ENCODE measurements at places on chromosomes 11 and 22.

GRCh38 chr11:34501949-34502348 lies 11.6 kb downstream of the ELF5 start:
- DNase-seq, result no peak

DNA sequence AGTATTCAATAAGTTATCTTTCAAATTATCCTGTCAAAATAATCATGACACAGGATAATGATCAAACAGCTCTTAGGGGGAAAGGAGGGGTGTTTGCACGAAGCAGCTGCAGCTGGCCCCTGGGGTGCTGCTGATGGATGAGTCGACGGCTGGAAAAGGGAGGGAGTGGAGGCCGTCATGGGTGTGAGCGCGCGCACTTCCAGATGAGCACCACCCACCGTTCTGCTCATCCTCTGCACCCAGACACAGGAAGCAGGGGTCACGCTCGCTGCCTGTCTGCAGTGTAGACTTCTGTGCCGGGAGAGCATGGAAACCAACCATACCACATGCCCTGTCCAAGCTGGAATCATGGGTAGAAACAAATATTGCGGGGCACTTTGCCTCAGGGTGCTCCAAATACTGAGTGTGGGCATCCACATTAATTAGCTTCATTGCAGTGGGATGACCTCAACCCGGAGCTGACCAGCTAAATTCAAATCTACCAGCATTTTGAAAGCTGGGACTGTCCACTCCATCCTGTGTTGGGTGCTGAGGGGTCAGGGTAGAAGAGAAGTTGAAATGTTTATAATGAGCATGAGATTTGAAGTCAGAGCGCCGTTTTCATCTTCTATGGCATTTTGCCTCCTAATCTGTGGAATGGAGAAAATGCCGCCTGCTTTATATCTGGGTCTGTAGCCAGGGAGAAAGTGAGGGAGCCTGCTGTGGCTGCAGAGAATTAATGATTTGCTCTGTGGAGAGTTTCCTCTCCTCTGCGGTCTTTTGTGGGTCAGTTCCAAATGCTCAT lies 802.4 kb downstream of the TBC1D22A start:
- DNase-seq, result no peak

GRCh38 chr11:17287058-17287457 lies 10.5 kb downstream of the NUCB2 start:
- no peak for DNase-seq

DNA sequence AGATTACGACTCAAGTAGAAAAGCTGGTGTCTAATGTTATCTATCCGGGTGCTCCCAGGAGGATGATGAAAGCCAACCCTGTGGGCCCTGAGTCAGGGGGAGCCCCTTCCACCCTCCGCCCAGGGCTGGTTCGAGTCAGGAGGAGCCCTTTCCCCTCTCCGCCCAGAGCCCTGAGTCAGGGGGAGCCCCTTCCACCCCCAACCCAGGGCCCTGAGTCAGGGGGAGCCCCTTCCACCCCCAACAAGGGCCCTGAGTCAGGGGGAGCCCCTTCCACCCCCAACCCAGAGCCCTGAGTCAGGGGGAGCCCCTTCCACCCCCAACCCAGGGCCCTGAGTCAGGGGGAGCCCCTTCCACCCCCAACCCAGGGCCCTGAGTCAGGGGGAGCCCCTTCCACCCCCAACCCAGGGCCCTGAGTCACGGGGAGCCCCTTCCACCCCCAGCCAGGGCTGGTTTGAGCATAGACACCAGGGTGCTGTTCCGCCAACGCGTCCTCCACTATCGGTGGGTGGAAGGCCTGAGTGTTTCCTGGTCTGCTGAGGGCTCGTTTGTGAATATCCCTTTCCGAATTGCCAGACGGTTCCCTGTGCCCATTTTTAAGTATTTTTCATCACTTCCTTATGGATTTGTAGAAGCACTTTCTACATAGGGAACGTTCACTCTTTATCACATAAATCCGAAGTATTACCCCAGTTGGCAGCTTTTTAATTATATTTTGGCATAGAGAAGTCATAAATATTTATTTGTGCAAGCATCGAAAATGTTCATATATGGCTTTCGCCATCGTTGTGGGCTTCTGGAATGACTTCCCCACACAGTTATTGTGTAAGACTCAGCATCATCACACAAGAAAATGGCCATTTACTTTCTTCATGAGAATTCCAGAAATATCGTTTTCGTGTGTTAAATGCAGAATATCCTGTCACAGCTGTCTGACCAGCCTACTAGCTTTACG lies 380.6 kb downstream of the BRD1 start:
- DNase-seq, result no peak

DNA sequence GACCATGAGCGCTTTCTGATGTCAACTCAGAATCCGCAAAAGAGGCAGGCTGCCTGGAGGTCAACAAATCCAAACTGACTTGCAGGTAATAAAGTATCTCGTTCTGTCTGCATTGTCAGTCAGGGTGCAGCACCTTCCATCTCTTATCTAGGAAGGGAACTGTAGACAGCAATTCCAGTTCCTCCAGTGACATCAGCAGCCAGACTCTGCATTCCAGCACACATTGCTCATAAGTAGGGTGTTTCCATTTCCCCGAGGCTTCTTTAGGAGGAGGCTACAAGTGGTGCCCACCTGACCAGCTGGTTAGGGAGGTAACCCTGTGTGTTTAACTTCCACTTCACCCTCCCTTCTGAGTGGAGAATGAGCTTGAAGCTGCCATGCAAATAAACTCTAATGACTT lies 53.3 kb downstream of the NTM start:
- no peak for DNase-seq

DNA sequence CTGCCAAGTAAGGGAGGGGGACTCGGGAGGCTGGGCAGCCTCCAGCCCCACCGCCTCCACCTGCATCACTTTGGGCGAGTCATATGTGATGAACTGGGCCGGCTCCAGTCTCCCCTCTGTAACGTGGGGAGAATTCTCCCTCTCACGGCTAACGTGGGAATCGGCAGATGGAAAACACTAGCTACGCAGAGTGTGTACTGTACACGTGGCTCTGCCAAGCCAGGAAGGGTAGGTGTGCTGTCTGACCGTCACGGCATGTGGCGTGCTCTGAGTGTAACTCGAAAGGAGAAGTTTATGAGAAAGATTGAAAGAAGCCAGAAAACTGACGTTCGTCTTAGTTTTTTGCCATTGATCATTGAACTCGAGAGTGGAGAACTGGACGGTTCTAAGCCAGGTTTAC lies 13.7 kb downstream of the TRMU start:
- no peak for DNase-seq

- peak; percentile 13 for DNase-seq
Observed at GRCh38 chr22:29359469-29359868, 28.9 kb downstream of the AP1B1 start.

GRCh38 chr22:17047656-17048055 lies 37.1 kb upstream of the IL17RA start:
- no peak for DNase-seq

Measured in NCI-H524 (cell line).